Activated CD8-positive, alpha-beta memory T cell treated with anti-CD3 and anti-CD28 coated beads for 48 hours (primary cell): ENCODE measurements at places on chromosomes 4 and X.

GRCh38 chrX:150842198-150842685 is 56.2 kb downstream of the CD99L2 start:
- no peak for DNase-seq

GRCh38 chr4:173450281-173450680 is 51.4 kb upstream of the SCRG1 start:
- DNase-seq = no peak

DNA sequence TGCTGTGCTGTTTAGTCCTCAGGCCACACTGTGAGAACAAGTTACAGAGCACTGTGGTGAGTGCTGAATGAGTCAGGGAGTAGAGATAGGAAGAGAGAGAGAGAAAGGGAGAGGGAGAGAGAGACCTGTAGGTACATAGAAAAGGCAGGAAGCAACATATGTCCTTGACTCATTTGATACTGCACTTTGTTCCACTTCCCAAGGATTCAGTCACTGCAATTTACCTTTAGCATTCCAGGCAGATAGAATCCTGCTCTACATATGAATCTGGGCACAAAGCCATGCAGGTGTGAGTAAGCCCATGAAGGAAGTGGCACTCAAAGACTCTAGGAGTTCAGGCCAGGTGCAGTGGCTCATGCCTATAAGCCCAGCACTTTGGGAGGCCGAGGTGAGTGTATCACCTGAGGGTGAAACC is 1.0 kb upstream of the DAPP1 start:
- no peak for DNase-seq

GRCh38 chr4:186058253-186058979 is 10.5 kb upstream of the TLR3 start:
- no peak for DNase-seq

GRCh38 chr4:24809376-24809775 is 14.0 kb downstream of the SOD3 start:
- DNase-seq = no peak

GRCh38 chrX:150664290-150664689 is 28.9 kb upstream of the MTMR1 start:
- DNase-seq = no peak

DNA sequence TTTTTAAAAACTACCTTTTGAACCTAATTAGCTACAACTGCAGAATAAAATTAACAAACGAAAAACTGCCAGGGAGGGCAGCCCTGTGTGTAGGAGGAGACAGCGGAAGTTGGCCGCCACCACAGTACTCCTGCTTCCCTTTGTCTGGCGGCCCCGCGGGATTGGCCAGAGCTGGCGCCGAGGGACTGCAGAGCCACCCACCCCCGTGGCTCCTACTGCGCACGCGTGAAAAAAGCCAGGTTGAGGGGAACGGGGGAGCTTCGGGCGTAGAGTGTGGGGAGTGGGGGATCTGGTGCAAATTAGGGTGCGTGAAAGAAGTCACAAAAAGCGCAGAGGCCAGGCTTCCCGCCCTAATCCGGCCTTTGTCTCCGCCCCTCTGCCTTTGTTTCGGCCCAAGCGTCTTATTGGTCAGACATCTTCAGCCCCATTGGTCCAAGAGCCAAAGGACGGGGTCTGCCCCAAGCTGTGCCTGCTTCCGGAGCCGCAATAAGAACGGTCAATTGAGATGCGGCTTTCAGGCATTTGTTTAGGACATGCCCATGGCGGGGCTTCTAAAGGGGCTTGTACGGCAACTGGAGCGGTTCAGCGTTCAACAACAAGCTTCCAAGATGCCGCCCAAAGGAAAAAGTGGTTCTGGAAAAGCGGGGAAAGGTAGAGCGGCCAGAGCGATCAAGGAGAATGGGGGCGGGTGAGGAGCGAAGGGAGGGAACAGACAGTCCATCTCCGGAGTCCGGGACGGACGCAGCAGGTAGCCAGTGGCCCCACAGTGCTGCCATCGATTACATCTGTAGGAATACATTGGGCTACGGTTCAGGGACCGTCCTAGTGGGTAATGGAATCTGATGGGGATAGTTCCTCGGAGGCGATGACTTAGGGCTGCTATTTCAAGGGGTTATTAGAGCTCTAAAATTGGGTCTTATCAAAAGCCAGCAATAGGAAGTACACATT is at the start of gene PIN4:
TSS of gene PIN4 (plus strand) at position 580 of the 948 bp plus-strand sequence. CDS start at position 609, 29 bp downstream.
- peak; percentile 64 for DNase-seq
